Stimulated activated CD4-positive, alpha-beta T cell treated with anti-CD3 and anti-CD28 coated beads, TNF-alpha, amount 100 ng/mL, for 48 hours (primary cell): ENCODE measurements at places on chromosomes 5 and 9.
A peak's percentile ranks its signal among the peaks of the same experiment; 100 is the strongest.

DNA sequence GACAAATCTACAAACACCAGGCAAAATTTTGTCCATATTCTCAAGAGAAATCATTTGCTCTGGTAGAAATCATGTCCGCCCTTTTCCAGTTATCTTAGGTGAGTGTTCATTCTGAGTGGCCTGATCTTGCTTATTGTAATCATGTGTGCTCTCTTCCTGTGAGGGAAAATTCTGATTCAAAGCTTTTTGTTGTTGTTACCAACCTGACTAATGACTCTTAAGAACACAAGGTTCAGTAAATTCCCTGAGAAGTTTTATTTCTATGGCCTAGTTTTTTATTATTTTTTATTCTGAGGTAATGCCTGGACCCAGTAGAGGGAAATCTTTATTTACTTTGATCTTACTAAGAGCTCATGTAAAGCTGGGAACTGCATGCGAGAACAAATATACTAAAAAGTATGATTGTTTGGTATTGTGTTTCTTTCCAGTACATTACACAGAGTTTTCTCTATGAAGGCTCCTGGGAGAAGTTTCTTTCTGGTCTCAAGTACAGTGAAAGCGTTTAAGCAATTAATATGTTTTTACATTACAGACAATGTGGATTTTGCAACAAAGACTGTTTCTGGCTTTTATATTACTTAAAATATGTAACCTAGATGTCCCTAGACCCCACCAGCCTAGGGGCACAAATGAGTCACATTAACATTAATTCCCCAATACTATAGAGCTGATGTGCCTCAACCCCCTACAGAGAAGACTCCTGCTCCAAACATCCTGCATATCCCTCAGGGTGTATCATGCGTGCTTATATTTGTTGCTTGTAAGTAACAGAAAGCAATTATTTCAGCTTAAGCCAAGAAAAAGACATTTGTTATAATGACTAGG lies 138.1 kb downstream of the TMEM167A start:
- DNase-seq = no peak

- no peak for DNase-seq
These were observed 264.9 kb downstream of the TLE1 start for GRCh38 chr9:81424431-81424830.

DNA sequence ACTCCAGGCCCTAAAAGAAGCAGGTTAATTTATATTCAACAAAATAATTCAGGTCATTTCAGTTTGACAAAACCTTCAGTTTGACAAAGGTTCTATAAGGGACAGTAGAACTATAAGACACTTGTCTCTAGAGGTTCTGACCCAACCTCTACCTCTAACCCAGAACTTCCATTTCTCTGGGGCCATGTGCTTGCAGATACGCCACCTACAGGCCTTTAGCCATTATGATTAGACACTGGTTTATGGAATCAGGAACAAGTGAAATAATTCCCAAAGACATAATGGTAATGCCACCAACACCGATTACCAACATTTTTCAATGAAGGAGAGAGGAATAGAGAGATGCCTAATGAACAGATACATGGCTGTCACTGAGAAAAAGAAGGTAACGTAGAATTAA lies 733.9 kb downstream of the PRELID2 start:
- no peak for DNase-seq

GRCh38 chr5:90162324-90162723 lies 247.2 kb downstream of the CETN3 start:
- no peak for DNase-seq

DNA sequence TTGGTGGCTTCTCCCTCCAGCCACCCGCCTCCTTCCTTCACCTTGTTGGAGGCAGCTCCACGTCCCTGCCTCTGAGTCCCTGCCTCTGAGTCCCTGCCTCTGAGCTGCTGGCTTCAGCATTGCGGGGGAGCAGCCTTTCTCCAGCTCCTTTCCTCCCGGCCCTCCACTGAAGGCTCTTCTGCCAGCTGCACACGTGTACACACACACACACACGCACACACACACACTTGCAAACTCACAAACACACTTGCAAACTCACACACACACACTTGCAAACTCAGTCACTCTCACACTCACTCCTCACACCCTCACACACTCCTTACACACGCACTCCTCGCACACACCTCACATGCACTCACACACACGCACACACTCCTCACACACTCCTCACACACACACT lies 45.1 kb downstream of the C9orf50 start:
- DNase-seq = no peak

DNA sequence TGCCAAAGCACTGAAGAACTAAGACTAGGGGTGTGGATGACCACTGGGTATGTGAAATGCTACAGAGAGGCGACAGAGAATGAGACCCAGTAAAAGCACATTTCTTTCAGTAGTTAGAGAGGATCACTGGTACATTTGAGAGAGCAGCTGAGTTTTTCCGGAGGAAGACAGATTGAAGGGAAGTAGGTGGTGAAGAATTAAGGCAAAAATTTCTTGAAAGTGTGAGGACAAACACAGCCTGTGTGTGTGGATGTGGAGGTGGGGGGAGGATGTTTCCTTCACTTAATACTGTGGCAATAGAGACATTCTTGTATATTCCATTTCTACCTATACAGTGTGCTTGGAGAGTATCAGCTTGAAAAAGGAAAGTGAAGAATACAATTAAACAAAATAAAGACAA lies 871.2 kb upstream of the DMAC1 start:
- DNase-seq = no peak

GRCh38 chr9:106677374-106677773 lies 185.6 kb upstream of the ZNF462 start:
- no peak for DNase-seq

DNA sequence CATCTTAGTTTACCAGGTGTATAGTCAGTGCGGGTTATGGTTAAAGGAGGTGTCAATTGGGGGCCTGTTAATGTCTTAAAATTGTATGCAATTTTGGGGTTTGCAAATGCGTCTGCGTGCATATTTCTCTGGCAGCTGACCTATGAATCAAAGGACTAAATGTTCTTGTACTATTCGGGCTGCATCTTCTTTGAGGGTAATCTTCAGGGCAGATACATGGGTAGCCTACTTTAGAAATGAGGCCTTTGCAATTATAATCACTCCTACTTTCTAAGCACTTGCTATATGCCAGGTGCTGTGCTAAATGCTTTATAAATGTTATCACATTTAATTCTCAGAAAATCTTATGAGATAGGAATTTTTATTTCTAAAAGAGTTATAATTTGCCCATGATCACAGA lies 58.2 kb downstream of the NDFIP1 start:
- DNase-seq = no peak

- DNase-seq = no peak
These were observed 19.6 kb upstream of the MAN2A1 start for GRCh38 chr5:109669991-109670706.

DNA sequence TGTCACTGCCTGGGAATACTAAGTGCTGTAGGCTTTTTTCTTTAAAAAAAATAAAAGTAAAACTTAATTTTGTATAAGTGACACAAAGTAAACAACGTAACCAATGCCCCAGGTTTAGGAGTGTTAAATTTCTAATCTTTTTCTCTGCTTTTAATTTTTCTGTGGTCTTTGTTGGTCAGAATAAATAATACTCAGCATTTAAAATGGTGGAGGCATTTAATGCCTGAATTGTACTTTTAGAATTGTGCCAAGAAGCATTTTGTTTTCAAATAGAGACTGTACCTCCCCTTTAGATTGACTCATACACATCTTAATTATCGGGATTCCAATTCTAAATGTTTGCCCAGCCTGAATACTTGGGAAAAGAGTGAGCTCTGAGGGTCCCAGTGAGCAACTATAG lies 1.6 kb downstream of the DMXL1 start:
- DNase-seq = no peak

DNA sequence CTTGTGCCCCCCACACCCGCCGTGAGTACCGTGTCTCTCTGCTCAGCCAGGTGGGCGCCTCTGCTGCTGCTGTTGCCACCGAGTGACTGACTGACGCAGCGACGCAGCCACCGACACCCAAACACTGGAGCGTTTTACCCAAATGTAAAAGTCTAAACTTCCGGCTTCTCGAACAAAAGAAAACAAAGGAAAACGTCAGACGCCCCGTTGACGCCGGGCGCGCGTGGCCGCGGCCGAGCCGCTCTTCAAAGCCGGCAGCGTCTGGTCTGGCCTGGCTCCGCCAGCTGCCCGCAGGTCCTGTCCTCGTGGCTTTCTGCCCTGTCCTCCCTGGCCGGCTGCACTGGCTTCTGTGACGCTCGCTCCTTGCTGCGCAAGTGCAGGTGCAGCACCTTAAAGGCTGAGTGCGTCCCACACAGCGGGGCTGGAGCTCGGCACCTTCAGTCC lies 41.4 kb upstream of the CLPTM1L start:
- peak; percentile 41 for DNase-seq

DNA sequence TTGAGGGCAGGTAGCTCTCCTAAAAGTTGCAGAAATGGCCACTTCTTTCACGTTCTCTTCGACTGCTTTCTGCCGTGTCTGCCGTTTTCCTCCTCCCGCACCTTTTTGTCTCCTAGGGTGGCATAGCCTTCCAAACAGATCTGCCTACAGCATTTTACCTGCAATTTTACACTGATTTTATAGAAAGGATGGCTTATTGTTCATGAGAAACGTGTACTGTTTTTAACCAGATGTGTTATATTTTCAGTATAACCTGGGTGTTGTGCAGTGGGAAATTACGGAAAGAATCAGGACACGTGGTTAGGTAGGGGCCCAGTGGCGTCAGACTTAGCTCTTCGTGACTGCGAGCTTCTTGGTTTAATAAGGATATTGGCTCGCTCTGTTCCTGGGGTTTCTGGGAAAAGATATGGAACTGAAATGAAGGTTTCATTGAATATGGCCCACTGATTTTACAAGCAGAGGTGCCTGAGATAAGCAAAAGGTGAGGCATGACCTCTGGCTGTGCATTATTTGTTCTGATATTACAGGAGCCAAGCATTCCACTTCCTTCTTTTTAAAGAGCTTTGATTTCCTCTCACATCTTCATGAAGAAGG lies 43.7 kb upstream of the PRSS3 start:
- DNase-seq = no peak

DNA sequence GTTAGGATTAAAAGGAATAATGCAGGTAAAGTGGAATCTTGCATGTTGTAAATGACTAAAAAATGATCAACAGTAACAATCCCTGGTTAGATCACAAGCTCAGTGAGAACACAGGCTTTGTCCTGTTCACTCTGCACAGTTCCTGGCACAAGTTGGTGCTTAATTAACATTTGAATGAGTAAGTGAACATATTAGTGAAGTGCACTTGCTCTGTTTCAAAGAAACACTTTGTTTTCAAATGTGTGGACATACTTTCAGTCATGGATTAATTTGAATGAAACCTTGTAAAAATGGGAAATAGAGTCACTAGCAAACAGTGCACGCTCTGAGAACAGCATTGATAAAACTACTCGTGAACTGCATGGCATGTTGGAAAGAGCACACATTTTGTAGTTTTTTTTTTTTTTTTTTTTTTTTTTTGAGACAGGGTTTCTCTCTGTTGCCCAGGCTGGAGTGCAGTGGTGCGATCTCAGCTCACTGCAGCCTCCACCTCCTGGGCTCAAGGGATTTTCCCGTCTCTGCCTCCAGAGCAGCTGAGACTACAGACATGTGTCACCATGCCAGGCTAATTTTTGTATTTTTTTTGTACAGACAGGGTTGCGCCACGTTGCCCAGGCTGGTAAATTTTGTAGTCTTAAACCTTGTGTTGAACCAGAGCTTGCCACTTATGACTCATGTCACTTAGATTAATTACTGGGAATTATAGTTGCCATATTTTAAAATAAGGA lies 159.9 kb downstream of the LURAP1L start:
- no peak for DNase-seq

GRCh38 chr5:125375143-125375542 lies 628.7 kb upstream of the ZNF608 start:
- DNase-seq = no peak

DNA sequence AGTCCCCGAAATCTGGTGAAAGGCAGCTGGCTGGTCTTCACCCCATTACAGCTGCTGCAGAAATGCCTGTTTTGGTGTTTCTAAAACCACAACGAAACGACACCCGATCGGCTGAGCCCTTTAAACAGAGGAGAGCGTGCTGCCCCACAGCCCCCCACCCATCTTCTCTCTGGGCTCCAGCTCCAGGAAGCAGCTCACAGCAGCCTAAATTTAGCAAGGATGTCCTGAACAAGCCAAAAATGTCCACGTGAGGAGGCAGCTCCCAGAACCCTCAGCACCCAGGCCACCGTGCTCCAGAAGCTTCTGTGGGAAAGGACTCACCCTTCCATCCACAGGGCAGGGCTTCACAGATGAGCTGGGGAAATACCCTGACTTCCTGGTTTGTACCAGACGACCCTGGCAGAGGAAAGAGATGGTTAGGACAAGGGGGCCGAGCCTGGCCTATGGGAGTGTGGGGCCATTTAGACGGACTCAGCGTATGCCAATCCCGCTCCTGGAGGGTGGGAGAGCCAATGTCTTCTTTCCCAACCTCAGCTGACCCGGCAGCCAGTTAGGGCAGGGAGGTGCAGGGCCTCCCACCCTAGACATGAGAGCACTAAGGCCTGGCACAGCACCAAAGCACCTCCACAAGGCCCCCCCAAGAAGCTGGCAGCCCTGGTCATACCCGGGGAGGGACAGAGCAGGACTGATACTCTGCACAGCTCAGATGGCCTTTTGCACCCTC lies 39.1 kb upstream of the SARDH start:
- DNase-seq = no peak

DNA sequence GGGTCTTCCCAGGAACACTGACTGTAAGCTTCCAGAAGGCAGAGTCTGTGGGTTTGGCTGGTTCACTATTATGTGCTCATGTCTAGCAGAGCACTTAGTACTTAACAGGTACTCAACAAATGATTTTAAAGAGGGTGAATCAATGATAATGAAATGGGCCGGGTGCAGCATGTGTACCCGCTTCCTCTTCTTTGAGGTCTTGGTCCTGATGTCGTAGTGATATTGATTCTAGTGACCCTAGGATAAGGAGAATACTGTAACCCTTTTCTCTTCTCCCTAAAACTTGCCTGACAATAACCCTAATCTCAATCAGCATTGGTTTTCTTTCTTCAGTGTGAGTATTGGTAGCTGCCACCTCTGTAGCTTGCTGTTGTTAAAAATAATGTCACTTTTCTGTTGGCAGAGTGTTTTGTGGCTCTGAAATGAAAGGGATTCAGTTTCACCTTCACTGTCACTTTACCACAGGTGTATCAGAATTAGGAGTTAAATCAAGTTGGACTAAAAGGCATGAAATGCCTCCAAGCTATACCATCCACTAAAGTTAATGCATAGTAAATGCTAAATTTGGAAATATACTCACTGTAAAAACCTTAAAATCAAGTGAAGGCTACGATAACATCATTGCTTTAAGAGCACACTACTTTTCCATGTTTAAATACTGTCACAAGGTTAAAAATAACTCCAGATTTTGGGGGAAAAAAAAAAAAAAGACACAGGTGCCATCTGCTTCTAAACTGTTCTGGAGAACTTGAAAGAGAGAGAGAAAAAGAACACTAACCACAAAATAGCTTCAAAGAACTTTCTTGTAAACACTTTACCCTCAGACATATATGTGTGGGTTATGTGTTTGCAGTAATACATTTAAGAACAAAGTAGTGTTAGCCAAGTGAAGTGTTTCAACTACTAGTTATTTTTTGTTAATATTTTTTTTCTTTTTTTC lies 6.0 kb downstream of the CAMK4 start:
- DNase-seq = no peak
